Suprapubic skin (tissue), 4 donors: ENCODE measurements at places on chromosomes 6 and 20.

DNA sequence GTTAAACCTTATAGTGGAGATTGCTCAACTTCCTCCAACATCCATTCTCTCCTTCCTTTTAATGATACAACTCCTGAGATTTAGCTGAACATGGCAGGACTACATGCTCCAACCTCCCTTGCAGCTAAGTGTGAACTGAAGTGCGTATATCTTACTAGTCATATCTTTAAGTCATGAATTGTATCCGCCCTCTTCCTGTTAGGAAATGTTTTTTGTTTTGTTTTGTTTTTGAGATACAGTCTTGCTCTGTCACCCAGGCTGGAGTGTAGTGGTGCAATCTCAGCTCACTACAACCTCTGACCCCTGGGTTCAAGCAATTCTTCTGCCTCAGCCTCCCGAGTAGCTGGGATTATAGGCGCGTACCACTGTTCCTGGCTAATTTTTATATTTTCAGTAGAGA, 8.8 kb upstream of the OSTM1 start:
- no peak for DNase-seq

- DNase-seq, result no peak
Measured at GRCh38 chr6:131727467-131727866, 16.6 kb upstream of the CTAGE9 start.

- no peak for DNase-seq
Measured at GRCh38 chr20:36132802-36133211, 21.7 kb upstream of the EPB41L1 start.

DNA sequence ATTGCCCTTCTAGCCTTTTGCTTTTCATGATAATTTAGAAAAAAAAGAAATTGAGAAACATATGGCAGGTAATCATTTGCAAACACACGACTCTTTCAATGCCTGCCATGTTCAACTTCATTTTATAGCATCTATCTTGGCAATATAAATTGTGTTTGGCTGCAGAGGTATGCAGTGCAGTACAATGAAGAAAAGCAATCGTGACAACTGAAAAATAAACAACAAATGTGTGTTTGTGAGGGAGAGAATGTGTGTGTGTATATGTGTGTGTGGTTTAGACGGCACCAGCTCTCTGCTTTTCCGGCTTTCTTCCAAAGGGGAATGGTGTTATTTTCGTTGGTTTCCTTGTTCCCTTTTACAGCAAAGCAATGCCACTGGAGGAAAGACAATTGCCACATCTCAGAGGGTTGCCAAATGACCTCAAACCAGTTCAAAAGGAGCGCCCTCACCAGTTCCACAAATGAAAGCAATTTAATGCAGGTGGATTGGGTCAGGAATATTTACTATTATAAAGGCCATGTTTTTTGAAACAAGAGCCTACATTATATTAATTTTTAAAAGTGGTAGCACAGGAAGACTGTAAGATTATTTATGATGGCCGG, 587.2 kb downstream of the PRKN start:
- DNase-seq, result no peak

DNA sequence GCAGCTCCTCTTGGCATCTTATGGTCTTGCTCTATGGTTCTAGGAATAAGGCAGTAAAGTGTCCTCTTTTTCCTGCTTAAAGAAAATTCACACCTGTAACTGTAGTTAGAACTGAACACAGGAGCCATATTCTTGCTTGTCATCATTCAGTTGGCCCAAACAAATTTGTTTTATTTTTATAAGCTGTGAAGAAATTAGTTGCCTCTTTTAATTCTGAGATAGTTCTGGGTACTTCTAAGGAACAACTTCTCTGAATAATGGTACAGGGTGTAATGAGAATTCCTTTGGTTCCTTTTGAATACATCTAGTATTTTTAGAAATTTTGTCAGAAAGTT, 1.4 kb downstream of the MAP3K4 start:
- DNase-seq, result no peak

- DNase-seq, result no peak
Measured at GRCh38 chr6:131924881-131925474, 26.2 kb downstream of the CCN2 start.

- DNase-seq, result no peak
Measured at GRCh38 chr6:72619883-72620696, 1.8 kb upstream of the KCNQ5 start.

- DNase-seq, result no peak
Measured at GRCh38 chr6:53189554-53189953, 40.9 kb upstream of the GCM1 start.

DNA sequence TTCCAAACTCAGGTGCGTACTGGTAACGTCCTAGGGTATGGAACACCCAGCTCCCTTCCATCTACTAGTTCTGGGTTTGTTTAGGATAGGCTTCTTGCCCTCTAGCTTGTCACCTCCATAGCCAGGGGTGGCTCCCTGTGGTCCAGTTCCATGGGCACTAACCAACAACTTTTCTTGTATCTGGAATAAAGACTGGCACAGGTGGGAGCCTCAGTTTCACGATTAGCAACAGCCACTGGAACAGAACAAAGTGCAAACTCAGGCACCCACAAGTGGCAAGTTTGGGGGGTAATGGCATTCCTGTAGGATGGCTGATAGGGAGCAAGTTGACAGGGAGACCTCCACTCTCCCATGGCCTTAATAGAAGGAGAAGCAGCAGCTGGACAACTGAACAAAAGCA, 5.6 kb upstream of the APMAP start:
- no peak for DNase-seq

DNA sequence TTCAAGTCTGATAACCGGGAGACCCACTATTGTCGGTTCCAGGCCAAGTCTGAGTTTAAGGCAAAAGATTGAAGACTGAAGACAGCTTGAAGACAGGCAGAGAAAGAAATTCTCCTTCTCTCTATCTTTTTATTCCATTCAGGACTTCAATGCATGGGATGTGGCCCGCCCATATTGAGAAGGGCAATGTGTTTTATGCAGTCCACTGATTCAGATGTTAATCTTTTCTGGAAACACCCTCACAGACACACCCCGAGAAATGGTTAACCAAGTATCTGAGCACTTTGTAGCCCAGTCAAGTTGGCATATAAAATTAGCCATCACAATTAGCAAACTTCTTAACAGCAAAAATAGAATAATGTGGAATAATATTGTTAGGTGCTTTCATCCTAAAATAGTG, 75.5 kb upstream of the FABP7 start:
- no peak for DNase-seq
